Stimulated activated CD4-positive, alpha-beta T cell treated with anti-CD3 and anti-CD28 coated beads, TNF-alpha, amount 100 ng/mL, for 4 hours (primary cell): ENCODE measurements at places on chromosomes 3 and 15.

DNA sequence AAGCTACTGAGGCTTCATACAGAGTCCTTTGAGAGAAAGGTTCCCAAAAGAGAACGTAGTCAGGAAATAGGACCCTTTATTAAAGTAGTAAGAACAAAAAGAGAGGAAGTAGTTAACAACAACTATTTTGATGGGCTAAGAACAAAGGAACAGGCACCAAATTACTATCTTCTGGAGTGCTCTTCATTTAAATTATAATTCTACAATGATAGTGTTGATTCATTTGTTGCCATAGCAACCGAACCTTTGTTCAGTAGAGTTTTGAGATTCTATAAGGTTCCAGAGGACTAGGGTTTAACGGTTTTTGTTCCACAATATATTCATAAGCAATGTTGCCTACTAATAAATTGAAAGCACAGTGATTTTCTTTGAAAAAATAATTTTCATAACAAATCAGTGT is 78.8 kb downstream of the CMSS1 start:
- no peak for DNase-seq

- DNase-seq, result no peak
Measured at GRCh38 chr15:93179072-93179471, 90.1 kb upstream of the RGMA start.

DNA sequence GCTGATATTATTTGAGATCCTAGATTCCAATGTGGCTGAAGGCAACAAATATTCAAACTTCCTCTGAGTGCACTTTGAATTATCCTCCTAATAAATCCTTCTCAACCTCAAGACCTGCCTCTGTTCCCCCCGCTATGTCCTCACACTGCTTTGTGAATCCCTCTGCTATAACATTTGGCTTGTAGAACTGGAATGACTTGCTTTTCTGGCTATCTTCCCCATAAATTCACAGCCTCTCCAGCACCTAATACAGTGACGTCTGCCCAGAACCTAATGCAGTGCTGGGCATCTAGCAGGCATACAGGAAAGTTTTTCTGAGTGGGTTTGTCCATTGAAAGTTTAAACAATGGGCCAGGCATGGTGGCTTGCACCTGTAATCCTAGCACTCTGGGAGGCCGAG is 643.9 kb upstream of the ADAMTS9 start:
- no peak for DNase-seq

DNA sequence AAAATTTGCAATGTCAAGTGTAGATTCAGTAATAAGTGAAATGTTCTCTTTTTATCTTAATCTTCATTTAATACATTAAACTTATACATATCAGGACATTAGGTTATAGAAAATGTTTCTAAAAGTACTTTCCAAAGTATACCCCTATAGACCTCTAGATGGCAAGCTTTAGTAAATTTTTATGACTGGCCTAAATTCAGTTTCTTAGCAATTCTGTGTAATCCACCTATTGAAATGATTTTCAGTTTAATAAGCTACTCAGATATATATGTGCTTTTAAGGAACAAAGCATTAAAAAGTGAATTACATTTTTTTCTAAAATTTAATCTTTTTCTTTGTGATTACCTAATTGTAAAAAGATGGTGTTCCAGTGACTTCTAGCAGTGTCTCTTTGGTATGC is 342.2 kb downstream of the GBE1 start:
- DNase-seq, result no peak

DNA sequence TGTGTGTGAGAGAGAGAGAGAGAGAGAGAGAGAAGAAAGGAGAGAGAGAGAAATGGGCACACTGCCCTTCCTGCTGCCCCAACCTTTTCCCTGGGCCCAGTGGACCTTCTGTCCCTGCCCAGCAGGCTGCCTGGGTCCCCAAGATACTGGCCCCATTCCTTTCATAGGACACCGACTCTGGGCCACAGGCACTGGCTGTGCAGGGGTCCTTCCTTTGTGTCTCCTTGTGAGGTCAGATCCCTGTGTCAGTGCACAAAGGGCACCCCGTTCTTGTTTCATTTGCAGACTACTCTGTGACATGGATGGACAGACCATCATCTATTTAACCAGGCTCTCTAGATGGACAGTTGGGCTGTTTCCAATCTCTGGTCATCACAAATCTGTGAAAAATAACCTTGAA is 21.3 kb upstream of the KLF13 start:
- no peak for DNase-seq

- DNase-seq, result no peak
Measured at GRCh38 chr3:46233194-46233593, 9.1 kb upstream of the CCR3 start.
